ENCODE measurements at places on chromosomes 3 and 15.
A peak's percentile ranks its signal among the peaks of the same experiment; 100 is the strongest.

GRCh38 chr3:146275476-146275875 lies 24.6 kb upstream of the PLSCR4 start:
- no peak for DNase-seq

DNA sequence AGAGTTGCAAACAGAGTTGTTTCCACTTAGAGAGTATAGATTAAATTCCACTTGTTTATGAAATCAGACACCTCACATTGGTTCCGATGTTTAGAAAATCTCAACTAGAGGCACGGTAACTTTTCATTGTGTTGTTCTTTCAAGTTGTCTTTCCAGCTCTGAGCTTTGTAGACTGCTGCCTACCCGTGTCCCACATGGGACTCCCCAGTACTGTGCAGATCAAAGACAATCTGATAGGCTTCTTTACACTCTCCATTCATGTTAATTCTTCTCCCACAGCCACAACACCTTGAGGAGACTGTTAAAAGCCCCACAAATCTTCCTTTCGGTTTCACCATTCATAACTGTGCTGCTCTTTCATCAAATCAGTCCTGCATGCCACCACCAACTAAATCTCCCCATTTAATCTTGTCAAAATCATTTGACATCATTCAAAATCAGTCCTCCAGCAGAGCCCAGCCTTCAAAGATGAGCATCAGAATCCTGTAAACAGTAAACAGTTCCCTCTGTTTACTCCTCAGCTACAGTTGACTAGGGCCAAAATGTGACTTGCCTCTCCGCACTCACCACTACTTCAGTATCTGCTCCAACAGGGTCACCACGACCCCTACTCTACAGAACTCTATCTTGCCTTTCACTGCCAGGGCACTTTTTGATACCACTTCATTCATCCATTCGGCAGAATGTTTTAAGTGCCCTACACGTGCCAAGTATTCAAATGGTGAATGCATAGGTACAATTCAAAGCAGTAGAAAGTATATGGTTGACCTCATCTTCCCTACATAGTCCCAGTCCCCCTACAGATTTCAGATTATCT lies 8.3 kb downstream of the ANXA2 start:
- peak; percentile 47 for DNase-seq

- DNase-seq = no peak
These were observed 105.5 kb downstream of the TGFBR2 start for GRCh38 chr3:30711867-30712266.

DNA sequence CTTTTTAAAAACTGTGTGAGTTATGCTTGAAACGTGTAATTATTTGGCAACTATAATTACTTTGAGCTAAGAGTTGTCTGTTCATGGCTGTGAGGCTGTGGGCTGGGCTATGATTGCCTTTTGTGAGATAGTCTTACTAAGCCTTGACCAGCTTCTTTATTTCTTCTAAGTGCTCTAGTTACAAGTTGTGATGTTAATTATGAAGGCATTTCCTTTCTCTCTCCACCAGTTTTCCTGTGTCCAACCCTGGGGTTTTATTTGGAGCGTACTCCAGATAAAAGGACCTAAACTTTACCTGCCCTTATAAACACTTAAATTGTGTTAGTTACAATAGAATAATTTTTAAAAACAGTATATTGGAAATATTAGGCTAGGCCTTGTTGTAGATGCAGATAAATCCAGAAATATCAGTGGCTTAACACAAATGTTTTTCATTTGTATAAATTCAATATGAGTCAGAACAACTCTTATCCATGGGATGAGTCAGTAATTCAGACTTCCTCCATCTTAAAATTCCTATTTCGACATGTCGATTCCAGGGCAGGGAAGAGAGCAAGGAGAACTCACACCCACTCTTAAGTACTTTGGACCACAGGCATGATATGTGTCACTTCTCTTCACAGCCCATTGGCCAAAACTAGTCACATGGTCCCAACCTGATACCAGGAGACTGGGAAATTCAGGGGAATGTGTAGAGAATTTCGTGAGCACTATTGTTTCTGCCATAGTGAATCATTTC lies 17.0 kb downstream of the TMEM62 start:
- DNase-seq = peak; percentile 90

DNA sequence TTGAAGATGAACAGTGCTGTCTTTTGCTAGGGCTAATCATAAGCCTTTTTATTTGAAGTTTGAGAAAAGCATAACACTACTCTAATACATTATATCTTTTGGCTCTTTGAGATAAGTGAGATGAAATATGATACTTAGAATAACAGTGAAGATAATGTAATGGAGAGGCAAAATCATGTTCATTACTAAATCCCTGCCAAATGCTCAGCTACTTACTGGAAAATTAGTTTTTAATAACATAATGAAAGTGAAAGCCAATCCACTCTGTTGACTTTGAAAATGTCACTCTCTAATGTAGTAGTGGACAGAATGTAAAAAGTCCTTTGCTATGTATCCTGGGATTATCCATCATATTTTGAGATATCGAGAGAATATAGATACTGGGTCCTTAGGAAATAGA lies 35.9 kb upstream of the MYH15 start:
- peak; percentile 53 for DNase-seq

DNA sequence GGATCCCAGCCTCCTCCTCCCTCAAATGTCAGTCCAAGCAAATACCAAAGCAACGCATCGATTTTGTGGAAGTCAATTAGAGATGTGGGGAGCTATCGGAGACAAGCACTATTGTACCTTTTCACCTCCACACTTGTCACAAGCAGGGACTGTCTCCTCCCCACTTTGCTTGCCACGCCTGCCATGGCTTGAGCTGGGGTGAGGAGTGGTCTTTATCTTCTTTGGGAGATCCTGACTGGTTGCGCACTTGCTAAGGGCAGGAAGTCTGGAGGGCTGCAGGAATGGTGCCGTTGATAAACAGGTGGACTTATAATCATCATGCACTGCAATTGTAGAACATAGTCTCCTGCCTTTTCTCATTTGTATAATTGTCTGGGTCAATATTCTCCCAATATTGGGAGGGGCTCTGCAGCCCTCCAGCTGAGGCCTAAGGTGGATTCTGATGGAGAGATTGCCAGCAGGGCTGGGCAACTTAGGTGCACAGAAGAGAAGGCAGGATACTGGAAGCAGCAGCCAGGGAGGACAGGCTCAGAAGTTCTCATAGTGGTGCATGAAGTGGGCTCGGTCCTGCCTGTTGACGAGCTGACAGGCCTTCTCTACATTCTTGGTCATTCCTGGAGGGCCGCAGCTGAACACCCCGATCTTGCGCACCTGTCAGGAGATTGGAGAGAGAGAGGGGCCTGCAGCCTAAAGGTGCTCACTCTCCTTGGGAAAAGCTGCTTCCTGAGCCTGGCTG lies 20.2 kb downstream of the DUOX2 start:
- DNase-seq = no peak

DNA sequence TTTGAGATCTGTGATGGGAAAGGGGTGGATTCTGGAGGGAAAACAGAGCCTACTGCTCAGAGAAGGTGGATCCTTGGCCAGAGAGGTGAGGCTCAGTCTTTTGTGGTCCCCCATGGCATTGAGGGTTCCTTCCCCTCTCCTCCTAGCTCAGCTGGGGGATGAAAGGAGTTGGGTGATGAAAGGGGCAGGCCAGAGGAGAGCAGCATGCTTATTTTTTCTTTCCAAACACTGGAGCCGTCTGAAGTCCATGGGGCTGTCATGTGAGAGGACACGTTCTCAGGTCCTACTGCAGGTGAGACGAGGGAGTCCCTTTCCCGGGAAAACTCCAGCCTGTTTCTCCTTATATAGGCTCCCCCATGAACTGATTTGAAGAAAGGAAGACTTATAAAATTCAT lies 71.4 kb downstream of the SCN5A start:
- no peak for DNase-seq

DNA sequence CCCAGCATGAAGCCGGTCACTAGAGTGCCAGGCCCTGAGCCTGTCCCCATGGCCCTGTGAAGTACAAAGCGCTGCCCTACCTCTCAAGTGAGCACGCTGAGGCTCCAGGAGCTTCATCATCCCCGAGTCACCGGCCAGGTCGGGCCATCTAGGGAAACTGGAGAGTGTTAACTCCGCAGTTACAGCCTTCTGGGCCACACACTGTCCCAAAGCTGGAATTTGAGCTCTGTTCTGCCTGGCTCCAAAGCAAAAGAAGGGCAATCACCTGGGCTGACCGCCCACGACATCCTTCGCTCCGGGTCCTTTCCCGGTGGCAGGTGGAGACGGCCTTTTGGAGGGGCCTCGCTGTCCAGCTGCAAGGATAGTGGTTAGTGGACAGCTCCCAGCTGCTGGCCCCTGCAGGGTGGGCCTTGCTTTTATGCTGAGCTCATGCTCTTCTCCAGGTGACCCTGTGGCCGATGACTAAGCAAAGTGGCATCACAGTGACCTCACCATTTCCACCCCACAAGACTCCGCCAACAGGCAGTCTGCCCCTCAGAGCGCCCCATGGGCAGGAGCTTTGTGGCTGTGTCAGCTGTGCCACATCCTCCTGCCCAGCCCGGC lies 3.5 kb upstream of the MUC4 start:
- DNase-seq = peak; percentile 26

- no peak for DNase-seq
These were observed 606.6 kb downstream of the TBL1XR1 start for GRCh38 chr3:176590722-176591121.

- DNase-seq = no peak
These were observed 77.1 kb downstream of the USP13 start for GRCh38 chr3:179729981-179730380.

DNA sequence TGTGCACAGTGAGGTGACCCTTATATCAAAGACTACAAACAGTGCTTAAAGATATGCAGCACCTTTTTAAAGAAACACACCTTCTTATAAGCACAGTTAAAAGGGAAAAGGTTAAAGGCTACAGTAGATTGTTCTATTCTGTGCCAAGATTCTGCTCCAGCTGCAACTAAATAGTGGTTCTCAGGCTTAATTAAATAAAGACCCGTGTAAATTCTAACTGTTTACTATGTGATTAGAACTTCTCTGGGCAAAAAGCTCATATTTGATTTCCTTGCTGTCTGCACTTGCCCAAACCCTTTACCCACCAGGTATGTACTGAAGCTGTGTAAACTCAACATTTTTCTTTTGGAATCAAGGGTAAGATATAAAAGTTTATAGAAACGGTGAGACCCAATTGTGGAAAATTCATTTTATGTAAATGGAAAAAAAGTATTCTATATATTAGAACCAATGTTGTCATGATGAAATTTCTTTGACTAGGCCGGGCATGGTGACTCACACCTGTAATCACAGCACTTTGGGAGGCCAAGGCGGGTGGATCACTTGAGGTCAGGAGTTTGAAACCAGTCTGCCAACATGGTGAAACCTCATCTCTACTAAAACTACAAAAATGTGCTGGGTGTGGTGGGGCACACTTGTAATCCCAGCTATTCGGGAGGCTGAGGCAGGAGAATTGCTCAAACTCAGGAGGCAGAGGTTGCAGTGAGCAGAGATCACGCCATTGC lies 230.6 kb downstream of the MECOM start:
- DNase-seq = no peak

GRCh38 chr15:52427804-52428203 lies 100.9 kb downstream of the MYO5A start:
- peak; percentile 81 for DNase-seq

DNA sequence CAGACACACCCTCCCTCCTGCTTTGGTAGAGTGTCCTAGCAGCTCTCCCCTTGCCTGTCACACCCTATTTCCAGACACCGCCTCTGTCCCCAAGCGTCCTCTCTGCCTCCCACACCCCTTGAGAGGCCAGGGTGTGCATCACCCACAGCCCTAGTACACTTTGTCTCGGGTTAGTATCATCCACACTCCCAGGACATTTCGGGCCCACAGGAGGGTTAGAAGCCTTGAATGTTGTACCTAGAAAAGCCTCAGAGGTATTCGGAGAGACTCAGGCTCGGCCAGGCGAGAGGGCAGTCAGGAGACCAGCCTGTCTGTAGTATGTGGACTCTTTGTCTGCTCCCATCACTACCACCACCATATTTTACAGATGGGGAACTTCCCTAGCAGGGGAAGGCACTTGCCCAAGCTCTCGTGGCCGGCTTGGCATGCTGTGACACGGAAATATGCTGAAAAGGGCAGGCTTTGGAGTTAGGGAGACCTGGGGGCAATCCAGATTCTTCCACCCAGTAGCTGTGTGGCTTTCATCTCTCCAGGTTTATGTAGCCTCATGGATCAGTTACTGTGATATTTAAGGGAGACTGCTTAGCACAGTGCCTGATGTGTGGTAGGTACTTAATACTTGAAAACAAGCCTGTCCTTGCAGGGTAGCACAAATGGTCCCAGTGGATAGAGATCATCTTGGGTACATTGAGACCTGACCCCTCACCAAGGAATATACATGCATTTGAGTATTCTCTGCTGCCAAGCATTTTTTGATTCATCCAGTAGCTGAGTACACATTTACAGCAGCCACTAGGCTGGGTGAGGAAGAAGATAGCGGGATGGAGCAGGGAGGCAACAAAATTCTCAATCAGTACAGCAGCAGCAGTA lies 1.4 kb downstream of the TMEM43 start:
- no peak for DNase-seq

DNA sequence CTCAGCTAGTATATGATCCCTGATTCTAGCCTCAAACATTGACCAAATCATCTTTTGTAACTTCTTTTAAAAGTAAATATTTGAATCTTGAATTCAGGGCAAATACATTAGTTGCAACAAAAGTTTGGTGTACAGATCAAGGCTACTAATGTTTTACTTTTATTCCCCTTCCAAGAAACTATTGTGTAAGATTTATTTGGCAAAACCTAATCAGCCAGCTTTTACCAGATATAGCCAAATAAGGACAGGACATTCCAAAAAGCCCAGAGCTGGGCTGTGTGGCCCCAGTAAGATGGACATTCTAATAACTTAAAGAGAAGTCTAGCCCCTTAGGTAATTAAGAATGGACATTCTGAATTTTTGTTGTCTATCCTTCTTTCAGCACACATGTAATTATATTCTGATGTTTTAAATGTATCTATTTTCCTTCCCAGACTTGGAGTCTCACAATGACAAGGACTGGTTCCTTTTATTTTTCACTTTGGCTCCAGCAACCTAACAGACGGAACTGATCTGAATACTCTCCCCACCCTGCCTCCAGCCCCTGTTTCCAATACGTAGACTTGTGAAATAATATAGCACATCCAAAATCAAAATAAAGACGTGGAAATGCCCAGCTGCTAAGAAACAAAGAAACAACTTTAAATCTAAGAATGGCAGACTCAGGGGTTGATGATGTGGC lies 48.1 kb downstream of the STARD5 start:
- DNase-seq = no peak

GRCh38 chr15:67828278-67828968 lies 3.1 kb downstream of the SKOR1 start:
- DNase-seq = no peak

GRCh38 chr15:55515491-55515890 lies 7.5 kb upstream of the DNAAF4 start:
- DNase-seq = no peak

DNA sequence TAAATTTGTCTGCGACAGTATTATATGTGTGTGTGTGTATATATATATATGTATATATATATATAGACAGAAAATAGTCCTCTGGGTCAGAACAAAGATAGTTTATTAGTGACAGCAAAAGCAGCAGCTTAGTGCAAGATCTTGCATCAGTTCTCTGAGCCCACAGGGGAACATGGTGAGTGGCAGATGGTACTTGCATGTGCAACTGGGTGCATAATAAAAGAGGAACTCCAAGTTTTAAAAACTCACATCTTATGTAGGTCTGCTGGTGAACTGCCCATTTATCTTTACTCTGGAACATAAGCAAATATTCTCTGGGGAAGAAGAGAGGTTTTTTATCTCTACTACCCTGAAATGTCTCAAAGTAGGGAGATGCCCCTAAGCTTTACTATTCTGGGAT lies 276.4 kb downstream of the POLQ start:
- DNase-seq = no peak

GRCh38 chr3:194671511-194671899 lies 486 bp downstream of the LSG1 start:
- DNase-seq = peak; percentile 73

GRCh38 chr3:127959873-127960272 lies 44.8 kb downstream of the KBTBD12 start:
- peak; percentile 70 for DNase-seq

GRCh38 chr15:93683651-93684050 lies 547.7 kb upstream of the MCTP2 start:
- DNase-seq = no peak

Data from choroid plexus epithelial cell (primary cell).